ENCODE measurements at places on chromosomes 3 and 15.

DNA sequence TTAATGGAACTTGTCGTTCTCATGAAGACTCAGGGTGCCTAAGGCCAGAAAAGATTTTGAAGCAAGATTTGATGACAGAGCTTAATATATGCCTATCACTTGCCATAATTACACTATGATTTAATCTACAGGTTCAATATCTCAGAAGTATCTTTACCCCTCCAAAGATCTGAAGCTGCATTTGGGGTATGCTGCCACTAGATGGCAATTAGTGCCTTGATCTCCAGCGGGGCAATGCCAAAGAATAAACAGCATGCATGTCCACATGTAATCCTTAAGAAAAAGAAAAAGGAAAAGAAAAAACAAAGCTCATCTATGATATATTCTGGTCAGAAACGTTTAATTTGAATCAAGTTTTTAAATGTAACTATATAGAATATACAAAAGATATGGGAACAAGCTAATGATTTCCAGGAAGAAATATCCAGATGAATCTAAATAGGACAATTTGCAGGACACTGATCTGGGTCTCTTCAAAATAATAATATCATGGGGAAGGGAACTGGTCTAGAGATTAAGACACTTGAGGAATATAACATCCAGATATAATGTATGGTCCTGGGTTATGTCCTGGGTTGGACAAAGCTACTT lies 55.0 kb upstream of the SOX14 start:
- no peak for DNase-seq

GRCh38 chr3:186599785-186600166 lies 13.1 kb upstream of the AHSG start:
- DNase-seq = no peak

DNA sequence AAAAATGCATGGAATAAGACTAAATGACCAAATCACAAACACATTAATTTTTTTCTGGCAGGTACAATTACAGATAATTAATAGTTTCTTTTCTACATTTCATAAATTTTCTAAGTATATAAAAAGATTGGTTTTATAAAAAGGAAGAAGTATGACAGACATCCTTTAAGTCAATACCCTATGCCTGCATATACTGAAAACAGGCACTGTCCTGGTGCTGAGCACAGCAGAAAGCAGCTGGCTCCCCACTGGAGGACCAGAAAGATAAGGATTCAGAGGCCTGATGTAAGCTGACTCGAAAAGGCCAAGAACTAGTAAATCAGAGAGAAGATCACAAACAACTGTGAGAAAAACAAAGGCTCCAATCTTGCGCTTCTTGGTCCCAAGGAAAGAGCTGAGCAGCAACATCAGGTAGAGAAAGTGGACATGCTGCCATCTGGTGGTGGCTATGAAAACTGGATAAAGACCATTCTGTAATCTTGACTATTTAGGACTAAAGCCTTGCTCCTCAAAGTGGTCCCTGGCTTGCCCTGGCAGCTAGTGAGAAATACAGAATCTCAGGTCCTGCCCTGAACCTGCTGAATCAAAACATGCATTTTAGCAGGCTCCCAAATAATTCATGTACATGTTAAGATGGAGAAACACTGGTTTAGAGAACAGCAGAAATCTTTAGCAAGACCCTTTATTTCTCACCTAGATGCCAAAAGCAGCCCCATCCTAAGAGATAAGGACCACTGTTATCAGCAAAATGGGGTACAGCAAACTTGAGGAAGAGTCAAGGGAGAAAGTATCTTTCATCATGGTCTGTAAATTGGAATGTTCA lies 76.0 kb downstream of the TRANK1 start:
- no peak for DNase-seq

GRCh38 chr3:30347679-30348216 lies 258.7 kb upstream of the TGFBR2 start:
- no peak for DNase-seq

- DNase-seq = no peak
Observed at GRCh38 chr3:109028753-109029152, 75.1 kb upstream of the GUCA1C start.

GRCh38 chr15:98804057-98804380 lies 155.7 kb downstream of the IGF1R start:
- DNase-seq = no peak

DNA sequence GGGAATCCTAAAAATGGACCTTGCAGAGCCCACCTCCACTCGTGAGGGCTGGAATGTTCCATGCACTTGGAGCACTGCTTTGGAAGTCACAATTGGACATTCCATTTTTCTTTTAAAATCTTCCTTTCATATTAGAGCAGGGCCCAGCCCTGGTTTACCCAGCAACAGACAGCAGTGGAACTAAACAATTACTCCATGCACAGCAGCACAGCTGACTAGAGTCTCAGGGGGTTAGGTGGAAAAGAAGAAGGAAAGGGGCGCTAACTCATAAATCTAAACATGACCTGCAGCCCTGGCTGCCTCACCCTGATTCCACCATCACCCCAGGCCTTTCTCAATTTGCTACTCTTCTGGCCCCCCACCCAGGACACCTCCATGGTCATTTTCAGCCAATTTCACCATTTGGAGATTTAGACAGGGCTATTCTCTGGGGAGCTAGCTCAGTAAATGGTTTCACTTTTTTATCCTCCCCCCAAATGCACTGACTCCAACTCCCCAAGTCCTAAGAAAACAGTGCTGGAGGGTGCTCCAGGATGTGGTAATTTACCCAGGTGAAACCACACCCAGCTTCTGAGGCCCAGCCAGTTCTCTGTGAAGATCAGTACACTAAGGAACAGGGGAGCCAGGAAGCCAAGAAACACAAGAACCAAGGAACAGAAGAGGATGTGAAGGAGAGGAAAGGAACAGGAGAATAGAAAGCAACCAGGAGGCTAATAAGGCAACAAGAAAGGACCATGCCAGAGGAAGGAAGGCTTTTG lies 1.6 kb upstream of the LRRC31 start:
- no peak for DNase-seq

DNA sequence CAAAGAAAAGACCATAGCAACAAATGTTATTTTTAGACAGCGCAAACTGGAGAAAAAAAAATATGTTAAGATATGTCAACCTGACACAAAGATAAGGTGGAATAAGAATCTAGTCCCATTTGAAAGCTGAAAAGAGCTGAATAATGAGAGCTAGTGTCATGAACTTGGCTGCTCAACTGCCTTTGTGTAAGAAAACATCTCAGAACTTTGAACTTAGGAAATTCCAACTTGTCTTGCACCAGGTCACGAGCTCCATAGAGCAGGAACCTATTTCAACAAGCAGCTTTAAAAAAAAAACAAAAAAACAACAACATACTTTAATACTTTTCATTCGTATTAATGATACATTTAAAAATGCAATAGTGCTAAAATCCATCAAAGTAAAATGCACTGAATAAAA lies 79.5 kb downstream of the ZNF280D start:
- DNase-seq = no peak

GRCh38 chr3:143644370-143645089 lies 203.7 kb downstream of the SLC9A9 start:
- DNase-seq = no peak

All from stimulated activated CD4-positive, alpha-beta T cell treated with anti-CD3 and anti-CD28 coated beads, Interleukin-15, amount 100 ng/mL, for 1 hour (primary cell).